ENCODE measurements at places on chromosomes 6 and 20. TPM values are rescaled to one million over a fixed set of nuclear protein-coding genes. Genes with fewer than 3 reads are reported as not detected.

DNA sequence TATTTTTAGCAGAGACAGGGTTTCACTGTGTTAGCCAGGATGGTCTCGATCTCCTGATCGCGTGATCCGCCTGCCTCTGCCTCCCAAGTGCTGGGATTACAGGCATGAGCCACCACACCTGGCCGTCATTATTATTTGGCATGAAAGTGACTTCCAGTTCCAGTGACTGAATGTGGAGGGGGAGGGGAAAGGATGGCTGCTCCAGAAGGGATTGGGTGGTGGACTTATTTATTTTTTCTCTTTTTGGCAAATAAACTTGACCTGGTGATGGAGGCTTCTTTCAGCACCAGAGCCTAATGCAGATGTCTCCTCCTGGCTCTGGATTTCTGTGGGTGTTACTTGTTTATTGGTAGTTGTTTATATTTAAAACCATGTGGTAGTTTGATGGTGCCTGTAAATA, 16.9 kb upstream of the SLC22A23 start:
- H3K27me3 ChIP-seq: no peaks in the 10 kb centered on the region
- no peaks in the 10 kb centered on the region for H3K4me1 ChIP-seq
- H3K36me3 ChIP-seq: no peaks in the 10 kb centered on the region

DNA sequence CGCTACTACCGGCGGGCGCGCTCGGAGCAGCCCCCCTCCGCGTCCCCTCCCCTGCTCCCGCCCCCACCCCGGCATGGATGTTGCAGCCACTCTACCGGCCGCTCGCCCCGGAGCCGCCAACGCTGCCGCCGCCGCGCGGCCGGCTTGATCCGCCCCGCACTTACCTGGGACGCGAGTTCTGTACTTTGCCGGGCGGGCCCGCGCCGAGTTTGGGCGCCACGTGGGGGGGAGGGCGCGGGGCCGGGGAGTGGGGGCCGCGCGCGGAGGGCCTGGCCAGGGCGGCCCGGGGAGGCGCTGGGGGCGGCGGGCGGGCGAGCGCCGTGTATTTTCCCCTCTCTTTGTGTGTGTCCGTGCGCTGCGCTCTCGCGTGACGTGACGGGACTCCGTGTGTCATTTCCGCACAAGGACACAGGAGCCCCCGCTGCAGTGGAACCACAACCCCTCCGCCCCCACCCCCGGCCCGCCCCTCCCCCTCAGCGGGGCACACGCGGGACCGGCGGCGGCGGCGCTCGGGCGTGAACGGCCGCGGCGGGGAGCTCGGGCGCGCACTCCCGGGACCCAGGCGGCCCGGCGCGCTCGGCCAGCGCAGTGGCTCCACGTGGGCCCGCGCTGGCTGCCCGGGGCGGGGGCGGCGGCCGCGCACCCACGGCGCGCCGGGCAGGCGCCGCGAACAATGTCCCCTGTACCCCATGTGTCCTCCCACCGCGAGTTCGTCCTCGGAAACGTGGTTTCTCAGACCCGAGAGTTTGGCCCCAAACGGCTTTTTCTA, at the start of gene BEND3:
Gene BEND3, minus strand, starts transcription at position 590 of the 769 bp plus-strand sequence. CDS start 16,230 bp downstream, outside the sequence.
- peak; percentile 30 for DNase-seq
- peak within 1 kb of the TSS; percentile 66 for H3K27ac ChIP-seq
- peak within 1 kb of the TSS; percentile 77 for H3K4me3 ChIP-seq
- peaks cover 9% of the 10 kb centered on the region for H3K27me3 ChIP-seq

Gene GJE1
- total RNA-seq: not detected

DNA sequence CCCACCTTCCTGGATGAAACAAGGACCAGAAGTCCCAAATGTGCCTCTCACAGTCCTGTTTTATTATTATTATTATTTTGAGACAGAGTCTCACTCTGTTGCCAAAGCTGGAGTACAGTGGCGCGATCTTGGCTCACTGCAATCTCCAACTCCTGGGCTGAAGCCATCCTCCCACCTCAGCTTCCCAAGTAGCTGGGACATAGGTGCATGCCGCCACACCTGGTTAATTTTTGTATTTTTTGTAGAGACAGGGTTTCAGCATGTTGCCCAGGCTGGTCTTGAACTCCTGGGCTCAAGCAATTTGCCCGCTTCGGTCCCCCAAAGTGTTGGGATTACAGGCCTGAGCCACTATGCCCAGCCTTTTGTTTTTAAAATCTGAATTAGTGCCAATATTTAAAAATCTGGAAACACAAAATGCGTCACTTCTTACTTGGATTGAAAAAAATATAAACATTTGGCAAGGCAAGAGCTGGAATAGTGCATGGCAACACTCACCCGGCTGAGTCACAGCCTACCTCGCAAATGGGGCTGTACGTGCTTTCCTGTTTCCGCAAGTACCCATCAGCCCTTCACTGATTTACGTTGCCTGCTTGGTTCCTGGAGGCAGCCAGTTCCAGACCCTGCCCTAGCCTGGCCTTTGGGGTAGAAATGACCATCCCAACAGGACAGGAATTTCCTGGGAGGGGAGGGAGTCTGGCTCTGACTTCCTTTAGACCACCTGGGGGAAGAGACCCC, 6.3 kb downstream of the SDCBP2 start:
- no peaks in the 10 kb centered on the region for H3K36me3 ChIP-seq
- H3K27me3 ChIP-seq: no peaks in the 10 kb centered on the region
- DNase-seq: no peak
- no peak overlapping the region for H3K4me3 ChIP-seq
- peaks cover 11% of the 10 kb centered on the region for H3K4me1 ChIP-seq

DNA sequence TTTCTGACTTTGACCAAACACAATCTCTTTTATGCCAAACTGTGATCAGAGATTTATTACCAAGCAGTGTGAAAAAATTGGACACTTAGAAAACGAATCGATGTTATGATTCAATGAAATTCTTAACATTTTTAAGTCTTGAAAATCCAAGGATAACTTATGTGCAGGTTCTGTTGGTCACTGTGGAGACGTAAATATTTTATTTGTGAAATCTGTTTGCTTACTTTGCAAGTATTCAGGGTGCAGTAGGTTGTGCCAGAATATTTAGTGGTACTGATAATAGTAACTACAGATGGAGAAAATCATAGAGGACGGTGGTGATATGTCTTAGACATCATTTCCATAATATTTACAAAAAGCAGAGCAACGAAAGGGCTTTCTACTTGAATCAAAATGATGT, 97.3 kb downstream of the BMP2 start:
- DNase-seq: no peak
- no peaks in the 10 kb centered on the region for H3K4me1 ChIP-seq
- H3K4me3 ChIP-seq: no peak overlapping the region
- H3K27ac ChIP-seq: no peak overlapping the region

DNA sequence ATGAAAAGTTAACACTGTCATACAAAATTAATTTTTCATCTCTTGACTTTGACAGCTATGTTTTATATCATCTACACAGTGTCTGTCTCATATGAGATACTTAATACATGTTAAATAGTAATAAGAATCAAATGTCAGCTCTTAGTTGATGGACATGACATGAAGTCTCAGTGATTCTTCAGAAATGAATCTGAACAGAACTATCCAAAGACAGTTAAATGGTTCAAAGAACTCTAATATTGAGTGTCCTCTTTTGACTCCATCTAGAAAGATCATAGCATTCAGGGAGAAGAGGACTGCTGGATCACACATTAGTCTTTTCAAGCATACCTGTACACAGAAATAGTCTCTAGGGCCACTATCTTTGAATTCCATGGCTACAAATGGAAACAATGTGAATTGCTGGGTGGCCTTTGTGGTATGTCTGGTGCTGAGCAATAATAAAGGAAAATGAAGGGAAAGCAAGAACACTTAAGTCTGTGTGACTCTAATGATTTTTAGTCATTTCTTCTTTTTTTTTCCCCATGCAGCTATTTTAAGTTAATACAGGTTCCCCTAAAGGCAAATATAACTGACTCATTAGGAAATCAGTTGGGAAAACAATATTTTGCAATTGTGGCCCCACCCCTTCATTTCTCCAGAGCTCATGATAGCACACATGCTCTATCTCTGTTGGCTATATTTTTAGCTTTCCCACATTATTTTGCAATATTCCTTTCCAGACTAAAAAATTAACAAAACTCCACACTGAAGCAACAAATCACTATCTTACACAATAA, 367.5 kb downstream of the GRIK2 start:
- no peak for DNase-seq
- H3K27ac ChIP-seq: no peak overlapping the region
- H3K36me3 ChIP-seq: no peaks in the 10 kb centered on the region
- no peaks in the 10 kb centered on the region for H3K27me3 ChIP-seq
- H3K4me3 ChIP-seq: no peak overlapping the region
- no peaks in the 10 kb centered on the region for H3K4me1 ChIP-seq

GRCh38 chr6:15473741-15474161, 189.1 kb downstream of the DTNBP1 start:
- no peak for DNase-seq
- H3K27me3 ChIP-seq: no peaks in the 10 kb centered on the region
- peaks cover 23% of the 10 kb centered on the region for H3K4me1 ChIP-seq
- H3K4me3 ChIP-seq: no peak overlapping the region
- H3K27ac ChIP-seq: no peak overlapping the region
- H3K36me3 ChIP-seq: peaks cover 29% of the 10 kb centered on the region

Data from activated naive CD4-positive, alpha-beta T cell treated with anti-CD3 and anti-CD28 coated beads for 36 hours (primary cell).